ENCODE measurements at places on chromosomes 7 and 10.

GRCh38 chr7:29844559-29844958 is 38.3 kb downstream of the WIPF3 start:
- no peak for DNase-seq

DNA sequence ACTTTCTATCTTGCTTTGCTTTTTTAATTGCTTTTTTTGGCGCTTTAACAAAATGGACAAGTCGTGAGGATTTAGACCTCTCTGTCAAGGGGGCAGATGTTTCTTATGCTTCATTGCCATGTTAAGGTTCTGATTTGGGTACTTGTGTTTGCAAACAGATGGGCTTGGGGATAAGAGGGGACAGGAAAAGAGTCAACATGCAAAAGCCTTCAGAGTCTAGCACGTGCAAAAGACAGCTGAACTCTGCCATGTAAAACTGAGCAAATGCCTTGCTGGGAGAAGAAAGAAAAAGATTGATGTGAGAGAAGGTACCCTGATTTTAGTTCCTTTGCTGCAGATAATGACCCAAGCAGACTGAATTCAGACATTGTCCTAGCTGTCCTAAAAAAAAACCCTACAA is 173.1 kb downstream of the KIAA1217 start:
- no peak for DNase-seq

- DNase-seq = no peak
These were observed 197.2 kb downstream of the REEP3 start for GRCh38 chr10:63718421-63718820.

- DNase-seq = no peak
These were observed 64.0 kb downstream of the BBS9 start for GRCh38 chr7:33193308-33193864.

DNA sequence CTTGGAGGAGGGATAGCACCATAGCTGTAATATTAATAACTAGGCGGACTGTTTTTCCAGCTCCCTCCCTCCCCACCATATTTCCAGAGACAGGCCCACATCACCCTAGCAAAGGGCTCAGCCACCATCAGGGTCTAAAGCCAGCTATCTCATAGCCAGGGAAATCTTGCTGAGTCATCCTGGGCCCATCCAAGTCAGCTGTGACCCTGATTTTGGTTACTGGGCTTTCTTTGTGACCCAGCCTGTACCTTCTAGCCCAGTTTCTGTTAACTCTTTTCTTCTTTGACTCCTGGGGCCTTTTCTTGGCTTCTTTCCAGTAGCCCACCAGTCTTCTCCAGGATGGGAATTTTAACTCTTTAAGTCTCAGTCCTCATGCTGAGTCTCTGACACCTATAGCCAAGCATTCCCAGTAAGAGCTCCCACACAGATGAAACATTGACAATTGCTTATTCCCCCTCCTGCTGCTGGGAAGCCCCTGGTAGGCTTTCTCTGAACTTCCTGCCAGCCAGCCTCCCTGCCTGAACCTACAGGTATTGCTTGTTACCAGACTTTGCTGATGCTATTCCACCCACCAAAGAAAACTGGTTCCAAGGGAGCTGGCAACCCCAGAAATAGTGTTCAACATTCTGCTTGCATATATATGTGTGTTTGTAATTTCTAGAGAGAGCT is 34.8 kb upstream of the ADO start:
- DNase-seq = no peak
